ENCODE measurements at places on chromosomes 1 and 21. TPM values are rescaled to one million over a fixed set of nuclear protein-coding genes. Genes with fewer than 3 reads are reported as not detected.

The AIM2 gene
- 1.8 TPM for total RNA-seq

The SOD1 gene
- total RNA-seq = 328 TPM

The G0S2 gene
- total RNA-seq = 11.4 TPM

The RHEX gene
- total RNA-seq = not detected

The TNFRSF14 gene
- 104 TPM for total RNA-seq

The TAS1R1 gene
- total RNA-seq = not detected

The CRYAA gene
- total RNA-seq = not detected

- no peak for DNase-seq
Observed at GRCh38 chr1:228899421-228899956, 164.2 kb downstream of the RHOU start.

GRCh38 chr1:209208648-209209047, 374.9 kb upstream of the CAMK1G start:
- DNase-seq = no peak

DNA sequence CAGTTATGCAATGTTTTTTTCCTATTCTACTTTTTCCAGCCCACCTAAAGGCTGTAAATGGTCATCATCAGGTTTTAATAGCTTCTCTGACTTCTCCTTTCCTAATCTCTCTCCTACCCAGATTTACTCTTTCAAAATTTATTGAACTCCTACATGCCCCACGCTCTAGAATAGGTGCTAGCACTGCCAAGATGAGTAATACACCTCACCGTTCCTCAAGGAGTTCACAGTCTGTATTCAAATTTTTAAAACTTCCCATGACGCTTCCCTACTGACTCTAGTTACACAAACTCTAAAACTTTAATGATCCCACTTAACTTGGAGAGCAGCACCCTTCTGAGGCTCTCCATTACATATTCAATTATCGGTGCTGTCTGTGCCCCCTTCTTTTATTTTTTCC, 51.6 kb downstream of the ALG14 start:
- no peak for DNase-seq

- DNase-seq = no peak
Observed at GRCh38 chr21:33684068-33684467, 41.8 kb downstream of the ITSN1 start.

DNA sequence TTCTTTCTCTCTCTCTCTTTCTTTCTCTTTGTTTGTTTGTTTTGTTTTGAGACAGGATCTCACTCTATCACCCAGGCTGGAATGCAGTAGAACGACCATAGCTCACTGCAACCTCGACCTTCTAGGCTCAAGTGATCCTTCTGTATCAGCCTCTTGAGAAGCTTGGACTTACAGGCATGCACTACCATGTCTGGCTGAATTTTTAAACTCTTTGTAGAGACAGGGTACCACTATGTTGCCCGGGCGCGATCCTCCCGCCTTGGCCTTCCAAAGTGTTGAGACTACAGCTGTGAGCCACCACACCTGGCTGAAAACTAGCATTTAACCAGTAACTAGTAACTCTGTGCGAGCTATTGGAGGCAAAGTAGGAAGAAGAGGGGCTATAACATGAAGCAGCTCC, 325.5 kb downstream of the ZP4 start:
- no peak for DNase-seq

- DNase-seq = no peak
Observed at GRCh38 chr1:75276385-75276784, 142.2 kb downstream of the LHX8 start.

DNA sequence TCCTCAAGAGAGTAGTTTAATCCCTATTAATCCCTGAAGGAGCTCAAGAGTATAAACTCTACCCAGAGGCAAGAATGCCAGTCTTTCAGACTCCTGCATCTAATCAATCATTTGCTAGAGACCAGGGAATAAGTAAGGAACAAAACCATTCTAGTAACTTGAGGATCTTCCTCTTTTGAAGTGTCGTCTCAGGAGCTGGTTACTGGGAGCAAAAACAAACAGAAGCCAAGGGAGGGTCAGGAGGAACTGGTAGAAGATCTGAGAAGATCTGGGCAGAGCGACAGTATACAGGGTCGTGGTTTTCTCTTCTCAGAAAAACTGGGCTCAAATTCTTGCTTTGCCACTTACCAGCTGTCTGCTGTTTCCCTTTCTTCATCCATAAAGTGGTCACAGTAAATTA, 69.3 kb downstream of the RPS6KA1 start:
- no peak for DNase-seq

DNA sequence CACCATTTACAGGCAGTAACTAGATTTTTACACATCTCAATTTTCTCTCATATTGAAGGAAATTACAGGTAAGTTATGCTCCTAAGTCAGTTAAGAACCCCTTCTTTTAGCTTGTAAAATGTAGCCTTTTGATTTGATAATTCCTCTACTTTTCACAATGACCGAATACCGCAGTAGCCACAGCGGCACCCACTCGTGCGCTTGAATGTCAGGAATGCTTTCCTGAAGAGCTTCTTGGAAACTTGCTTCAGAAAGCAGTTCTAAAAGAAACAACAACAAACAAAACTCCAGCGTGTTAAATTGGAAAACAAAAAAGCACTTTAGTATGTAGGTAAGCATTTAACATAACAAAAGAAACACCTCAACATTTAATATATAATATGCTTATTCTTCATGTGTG, 9.9 kb upstream of the DNTTIP2 start:
- no peak for DNase-seq

- DNase-seq = no peak
Observed at GRCh38 chr21:15058854-15059263, 5.9 kb downstream of the NRIP1 start.

- no peak for DNase-seq
Observed at GRCh38 chr21:44626673-44627143, at the start of gene KRTAP10-9. Gene KRTAP10-9 (plus strand): TSS chr21:44627093. CDS start chr21:44627172, 79 bp downstream.

DNA sequence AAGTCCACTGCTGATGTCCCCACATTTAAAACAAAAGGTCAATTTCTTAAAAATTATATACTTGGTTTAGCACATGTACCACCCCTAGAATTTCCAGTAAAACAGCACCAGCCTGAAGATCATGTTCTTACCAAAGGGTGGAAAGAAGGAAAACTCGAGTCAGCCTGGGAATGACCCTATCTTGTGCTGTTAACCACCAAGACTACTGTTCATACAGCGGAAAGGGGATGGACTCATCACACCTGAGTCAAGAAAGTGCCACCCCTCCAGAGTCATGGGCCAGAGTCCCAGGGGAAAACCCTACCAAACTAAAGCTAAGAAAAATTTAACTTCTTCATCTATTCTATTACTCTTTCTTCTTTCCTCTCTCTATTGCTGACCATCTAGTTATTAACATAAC, 113.6 kb upstream of the PPM1J start:
- no peak for DNase-seq

DNA sequence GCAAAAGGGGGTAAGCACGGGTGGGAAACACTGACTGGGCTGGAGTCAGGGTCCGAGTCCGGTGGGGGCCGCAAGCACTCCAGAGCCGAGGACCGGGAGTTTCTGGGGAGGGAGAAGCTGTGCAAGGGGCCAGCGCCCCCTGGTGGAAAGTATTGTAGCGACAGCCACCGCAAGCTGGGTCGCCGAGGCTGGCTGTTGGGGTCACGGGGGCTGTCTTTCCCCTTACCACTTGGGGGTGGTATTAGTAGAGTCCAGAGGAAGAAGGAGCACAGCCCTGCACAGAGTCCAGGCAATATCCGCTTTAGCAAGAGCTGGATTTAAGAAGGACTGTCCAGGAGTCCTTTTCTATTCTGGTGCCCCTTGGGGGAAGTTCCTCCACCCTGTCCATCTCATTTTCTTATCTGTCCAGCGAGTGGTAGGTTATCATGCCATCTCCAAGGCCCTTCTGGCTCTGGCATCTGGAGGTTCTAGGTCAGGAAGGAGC, 17.9 kb upstream of the ETV3 start:
- DNase-seq = peak; percentile 72

DNA sequence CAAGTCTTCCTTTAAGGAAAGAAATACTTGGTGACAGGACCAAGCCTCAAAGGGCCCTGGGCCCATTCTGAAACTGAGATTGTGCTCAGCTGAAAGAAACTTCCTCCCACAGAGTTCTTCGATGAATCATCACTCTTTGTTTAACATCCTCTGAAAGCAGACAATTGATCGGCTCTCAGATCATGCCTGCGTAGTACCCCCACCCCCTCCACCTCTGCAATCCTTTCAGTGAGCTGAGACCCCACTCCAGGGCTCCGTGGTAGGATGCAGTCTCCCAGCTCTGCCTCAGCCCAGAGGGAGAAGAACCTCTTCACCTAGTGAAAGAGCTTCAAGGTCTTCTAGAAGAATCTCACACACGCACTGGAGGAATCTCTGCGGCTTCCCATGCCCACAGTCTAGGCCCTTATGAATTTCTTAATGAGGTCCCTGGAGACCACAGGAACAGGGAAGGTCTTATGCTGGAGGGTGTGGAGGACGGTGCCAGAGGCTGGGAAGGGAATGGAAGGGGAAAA, 104.9 kb upstream of the SOD1 start:
- peak; percentile 49 for DNase-seq

DNA sequence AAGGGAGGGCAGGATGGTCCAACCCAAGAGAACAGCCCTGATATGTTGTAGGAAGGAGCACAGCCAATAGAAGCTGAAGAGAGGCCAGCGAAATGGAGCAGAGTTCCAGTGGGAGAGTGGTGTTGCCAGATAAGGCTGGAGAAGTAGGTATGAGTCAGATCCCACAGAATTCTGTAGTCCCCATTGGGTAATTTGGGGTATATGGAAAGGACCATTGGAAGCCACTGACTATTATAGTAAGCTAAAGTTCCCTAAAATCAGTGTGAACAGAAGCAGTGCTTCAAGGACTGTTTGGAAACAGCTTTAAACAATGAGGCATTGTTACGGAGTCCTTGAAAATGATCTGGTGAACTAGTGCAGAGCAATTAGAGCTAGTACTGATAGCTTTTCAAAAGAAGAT, 63.0 kb downstream of the DISP1 start:
- DNase-seq = no peak
